ENCODE measurements at places on chromosomes 4 and X.

GRCh38 chrX:123083924-123084323, 100.2 kb upstream of the GRIA3 start:
- DNase-seq, result no peak

GRCh38 chrX:49291615-49292337, 11.7 kb upstream of the GAGE10 start:
- no peak for DNase-seq

GRCh38 chr4:48139691-48140090, 5.6 kb upstream of the TXK start:
- DNase-seq, result no peak

DNA sequence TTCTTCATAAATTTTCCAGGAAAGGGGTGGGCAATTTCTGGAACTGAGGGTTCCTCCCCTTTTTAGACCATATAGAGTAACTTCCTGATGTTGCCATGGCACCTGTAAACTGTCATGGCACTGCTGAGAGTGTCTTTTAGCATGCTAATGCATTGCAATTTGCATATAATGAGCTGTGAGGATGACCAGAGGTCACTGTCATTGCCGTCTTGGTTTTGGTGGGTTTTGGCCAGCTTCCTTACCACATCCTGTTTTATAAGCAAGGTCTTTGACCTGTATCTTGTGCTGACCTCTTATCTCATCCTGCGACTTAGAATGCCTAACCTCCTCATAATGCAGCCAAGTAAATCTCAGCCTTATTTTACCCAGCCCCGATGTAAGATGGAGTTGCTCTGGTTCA, 577.8 kb downstream of the NLGN4X start:
- DNase-seq, result no peak

DNA sequence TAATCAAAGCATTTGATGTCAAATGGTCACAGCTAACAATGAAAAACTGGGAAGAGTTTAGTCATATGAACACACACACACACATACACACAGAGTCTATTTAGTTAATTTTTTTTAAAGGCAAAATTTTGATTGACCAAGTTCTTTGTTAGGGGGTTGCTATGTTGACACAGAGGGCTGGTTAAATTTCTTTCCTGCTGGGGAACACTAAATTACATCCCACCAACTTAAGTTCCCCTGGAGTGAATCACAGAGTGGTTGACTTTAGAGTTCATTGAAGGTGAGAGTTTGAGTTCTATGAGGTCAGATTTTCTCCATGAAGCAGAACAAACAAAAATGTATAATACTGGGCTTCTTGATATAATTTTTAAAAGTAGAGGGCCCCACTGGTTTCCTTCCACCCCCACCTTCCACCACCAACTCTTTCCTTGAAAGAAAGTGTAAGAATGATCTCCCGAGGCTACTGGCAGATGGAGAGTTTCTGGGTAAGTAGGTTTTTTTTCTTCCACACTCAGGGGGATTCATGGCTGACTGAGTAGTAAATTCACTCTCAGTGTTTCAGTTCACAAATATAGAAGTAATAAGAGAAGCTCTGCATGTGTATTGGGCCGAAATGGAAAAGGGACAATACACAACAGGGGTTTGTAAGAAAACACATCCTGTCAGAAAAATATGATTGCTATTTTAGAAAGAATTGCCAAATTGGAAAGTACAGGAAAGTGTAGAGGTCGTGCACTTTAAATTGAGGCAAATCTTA, 917.0 kb upstream of the LCORL start:
- DNase-seq, result no peak

- no peak for DNase-seq
These were observed 249.2 kb downstream of the COL25A1 start for GRCh38 chr4:109053257-109053656.

GRCh38 chr4:93788712-93789111, 39.8 kb upstream of the ATOH1 start:
- DNase-seq, result no peak

DNA sequence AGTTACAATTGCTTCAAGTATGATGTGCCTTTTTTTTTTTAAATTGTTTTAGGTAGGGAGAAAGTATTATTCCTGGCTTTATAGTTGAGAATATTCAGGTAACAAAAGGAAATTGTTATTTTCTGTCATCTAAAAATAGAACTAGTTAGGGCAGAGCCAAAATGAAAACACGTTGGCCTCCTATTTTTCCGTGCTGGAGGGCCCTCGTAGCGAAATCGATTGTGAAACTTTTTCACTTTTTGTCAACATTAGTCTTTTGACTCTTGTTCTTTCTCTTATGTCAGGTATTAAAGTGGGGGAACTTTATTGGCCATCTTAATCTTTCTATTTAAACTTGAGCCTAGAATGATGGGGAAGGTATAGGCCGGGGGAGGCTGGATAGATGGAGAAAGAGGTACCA, 104.9 kb downstream of the ARHGAP10 start:
- no peak for DNase-seq

- DNase-seq, result no peak
These were observed 53.9 kb upstream of the PDLIM3 start for GRCh38 chr4:185589067-185589836.

GRCh38 chrX:28278726-28279125, 297.5 kb upstream of the DCAF8L1 start:
- no peak for DNase-seq

GRCh38 chr4:26964994-26965393, 104.4 kb downstream of the STIM2 start:
- no peak for DNase-seq

DNA sequence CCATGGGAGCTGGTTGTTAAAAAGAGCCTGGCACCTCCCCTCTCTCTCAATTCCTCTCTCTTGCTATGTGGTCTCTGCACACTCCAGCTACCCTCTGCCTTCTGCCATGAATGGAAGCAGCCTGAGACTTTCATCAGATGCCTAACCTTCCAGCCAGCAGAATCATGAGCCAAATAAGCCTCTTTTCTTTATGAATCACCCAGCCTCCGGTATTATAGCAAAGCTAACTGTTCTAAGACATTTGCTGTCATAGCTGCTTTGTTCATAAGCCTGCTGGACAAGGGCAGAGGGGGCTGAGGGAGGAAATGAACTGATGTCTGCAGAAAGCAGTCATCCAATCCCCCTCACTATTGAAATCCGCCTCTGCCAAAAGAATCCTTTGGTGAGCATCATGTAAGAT, 196.7 kb downstream of the ZNF330 start:
- DNase-seq, result no peak

- no peak for DNase-seq
These were observed 601 bp upstream of the TCEANC start for GRCh38 chrX:13652287-13652793.

DNA sequence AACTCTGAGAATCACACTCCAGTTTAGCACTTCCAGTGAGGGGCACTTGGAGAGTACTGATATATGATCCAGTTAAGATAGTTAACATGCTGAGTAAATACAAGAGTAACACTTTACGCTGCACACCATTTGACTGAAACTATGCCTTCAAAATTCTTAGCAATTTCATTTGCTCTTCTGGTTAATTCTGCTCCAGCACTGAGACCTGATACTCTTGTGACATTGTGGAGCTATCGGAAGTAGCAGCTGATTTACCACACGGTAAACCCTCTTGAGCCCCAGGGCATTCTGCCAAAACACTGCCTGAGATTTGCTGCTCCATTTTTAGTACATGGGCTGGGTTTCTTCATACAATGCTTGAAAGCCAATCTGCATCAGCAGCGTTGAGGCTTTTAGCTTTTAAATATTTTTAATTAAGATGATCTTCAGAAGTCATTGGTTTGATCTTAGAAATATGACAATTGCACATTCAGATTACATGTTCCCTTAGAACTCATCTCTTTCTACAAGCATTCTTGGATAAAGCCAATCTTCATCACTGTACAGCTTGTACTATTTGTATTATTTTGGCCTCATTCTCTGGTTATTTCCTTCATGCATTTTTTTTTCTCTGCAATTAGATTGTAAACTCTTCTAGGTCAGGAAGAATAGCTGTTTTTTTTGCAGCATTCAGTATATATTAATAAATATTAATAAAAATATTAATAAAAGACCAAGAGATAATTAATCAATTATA, 67.8 kb upstream of the ETNPPL start:
- no peak for DNase-seq

DNA sequence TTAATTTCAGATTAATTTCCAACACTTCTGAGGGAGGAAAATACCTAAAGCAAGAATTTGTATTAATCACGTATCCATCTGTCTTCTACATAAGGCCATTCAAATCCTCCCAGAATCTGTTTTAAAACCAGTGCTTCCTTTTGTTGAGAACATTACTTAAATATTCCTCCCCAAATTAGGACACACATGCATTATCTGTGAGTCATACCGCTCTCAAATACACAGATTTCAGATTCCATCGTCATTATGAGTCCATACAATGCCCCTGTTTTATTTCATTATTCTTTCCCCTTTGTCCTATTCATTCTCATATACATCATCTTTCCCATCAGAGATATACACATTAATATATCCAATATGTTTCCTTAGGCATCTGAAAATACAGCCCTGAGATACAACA, 57.3 kb upstream of the PRSS12 start:
- no peak for DNase-seq

- no peak for DNase-seq
These were observed 75.1 kb upstream of the USP9X start for GRCh38 chrX:41009850-41010846.

DNA sequence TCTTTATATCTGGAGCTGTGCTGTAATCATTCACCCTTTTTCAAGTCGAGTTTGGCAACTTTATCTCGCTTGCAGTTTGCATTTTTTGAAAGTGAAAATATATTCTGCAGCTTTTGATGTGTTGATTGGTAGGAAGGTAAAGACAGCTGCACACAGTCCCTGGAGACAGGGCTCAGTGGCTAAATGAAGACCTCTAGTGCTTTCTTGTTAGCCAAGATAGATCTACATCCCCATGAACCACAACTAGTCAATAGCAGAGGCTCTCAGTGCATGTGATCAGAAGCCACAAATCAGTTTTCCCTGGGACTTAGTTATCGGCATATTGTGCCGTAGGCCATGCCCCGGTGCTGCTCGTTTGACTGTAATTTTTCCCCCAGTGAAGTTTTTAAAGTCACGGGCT, 587.7 kb upstream of the PITX2 start:
- no peak for DNase-seq

- no peak for DNase-seq
These were observed 639.4 kb upstream of the INTU start for GRCh38 chr4:126993351-126993750.

- no peak for DNase-seq
These were observed 70.7 kb upstream of the GATB start for GRCh38 chr4:151831526-151831925.
